ENCODE measurements at places on chromosomes 2 and 18.

GRCh38 chr2:171655586-171655985 lies 31.7 kb upstream of the DYNC1I2 start:
- no peak for DNase-seq

DNA sequence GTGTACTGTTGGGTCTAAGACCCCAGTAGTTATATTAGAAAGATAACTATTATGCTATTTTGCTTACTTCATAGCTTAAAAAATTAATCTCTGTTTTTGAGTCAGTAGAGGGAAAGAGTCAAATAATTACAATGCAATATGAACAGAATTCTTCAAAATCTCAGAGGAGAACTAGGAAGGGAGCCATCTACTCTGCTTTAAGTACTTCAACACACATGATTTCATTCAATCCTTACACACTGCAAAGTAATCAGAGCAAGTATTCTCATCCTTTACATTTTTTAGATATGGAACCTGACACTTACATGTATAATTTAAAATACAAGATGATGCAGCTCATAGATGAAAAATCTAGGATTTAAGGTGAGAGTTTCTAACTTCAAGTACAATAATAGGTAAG lies 27.7 kb downstream of the COL5A2 start:
- no peak for DNase-seq

- peak; percentile 8 for DNase-seq
These were observed 11.1 kb upstream of the KIDINS220 start for GRCh38 chr2:8848328-8849100.

DNA sequence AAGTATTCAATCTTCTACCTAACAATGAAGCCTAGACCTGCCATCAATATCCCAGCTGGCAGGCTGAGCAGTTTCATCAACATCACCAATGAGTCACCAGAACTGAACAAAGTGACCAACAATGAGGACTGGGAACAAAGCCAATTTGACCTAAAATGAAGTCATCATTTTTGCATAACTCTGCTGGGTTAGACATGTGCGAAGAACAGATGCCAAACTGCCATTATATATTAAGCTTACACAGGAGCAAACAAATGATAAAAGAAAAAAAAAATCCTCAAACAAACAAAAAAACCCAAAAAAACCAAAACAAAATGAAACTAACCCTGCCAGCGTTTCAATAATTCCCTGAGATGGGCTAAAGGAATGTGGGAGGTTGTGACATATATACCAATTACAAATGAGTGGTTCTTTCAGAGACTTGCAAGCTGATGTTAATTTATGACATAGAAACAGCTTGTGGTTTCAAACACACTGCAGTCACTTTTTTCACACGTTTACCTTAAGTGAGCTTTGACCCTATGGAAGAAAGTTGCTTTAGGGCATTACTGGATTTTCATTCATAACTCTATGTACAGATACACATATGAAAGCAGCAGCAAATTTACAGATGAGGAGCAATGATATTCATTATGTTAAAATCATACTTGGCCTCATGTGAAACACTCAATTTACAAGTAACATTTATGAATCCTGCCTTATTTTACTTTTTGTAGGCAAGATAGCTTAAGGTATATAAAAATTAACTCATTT lies 56.9 kb upstream of the CCDC141 start:
- DNase-seq: peak; percentile 1

DNA sequence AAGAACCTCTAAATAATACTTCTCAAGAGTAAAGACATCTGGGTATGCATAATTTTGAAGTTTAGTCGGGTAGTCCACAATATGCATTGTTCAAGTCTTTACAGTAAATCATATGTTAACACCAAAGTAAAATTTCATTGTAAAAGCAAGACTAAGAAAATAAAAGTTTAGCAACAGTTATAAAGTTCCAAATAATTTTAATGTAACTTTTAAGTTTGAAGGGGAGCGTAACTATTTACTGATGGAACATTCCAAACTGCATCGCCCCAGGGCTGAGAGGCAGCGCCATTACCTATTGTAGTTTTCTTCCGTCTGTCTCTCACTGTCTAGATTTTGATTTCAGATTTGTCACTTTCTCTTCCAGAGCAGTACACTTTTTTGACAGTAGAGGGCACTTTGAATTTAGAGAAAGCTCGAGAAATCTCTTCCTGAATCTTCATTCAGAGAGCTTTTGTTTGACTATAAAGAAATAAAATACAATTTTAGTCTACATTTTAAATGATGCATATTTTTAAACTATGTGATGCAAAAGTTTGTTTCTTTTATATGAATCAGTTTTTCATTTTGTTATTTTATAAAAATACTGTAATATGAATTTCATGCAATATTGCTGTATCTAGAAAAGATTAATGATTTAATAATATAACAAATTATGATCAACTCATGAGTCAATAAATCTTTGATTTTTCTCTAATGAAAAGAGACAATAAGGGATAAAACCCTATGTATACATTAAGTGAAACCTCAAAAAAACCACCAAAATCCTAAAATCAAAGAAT lies 389.8 kb downstream of the FIGN start:
- DNase-seq: peak; percentile 87

DNA sequence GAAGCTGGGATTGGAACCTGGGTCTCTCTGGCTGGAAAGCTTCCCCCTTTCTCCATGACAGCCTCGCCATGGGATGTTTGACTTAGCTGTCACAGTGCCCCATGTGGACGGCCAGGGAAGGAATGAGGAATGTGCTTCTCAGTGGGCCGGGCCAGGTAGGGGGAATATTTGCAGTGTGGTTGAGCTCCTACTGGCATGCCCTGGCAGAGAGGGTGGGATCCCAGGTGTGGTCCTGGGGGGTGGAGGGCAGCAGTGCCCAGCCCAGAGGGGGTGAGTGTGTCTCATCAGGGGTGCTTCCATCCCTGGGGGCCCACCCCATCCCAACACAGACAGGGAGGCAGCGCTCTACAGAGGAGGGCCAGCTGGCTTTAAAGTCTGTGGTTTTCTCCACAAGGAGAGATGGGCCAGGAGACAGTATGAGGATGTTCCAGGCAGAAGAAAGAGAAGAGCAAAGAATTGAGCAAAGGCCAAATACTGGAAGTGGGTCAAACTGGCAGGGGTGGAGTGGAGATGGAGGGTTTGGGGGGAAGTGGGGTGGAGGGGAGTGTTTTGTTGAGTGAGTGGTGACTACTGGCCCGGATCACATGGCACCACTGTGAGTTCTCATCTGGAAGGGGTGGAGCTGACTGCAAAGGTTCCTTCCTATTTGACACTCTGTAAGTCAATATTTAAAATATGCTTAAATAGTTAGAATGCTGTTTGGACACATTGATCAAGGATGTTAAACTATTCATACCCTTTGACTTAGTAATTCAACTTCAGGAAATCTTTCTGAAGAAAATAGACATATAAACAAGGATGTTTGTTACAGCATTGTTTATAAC lies 94.0 kb downstream of the MYCN start:
- DNase-seq: no peak

GRCh38 chr2:240210198-240210965 lies 69.9 kb upstream of the OTOS start:
- no peak for DNase-seq

GRCh38 chr2:202005272-202005887 lies 28.3 kb upstream of the FZD7 start:
- no peak for DNase-seq

- DNase-seq: no peak
These were observed 19.0 kb downstream of the SNED1 start for GRCh38 chr2:241017228-241017940.

- DNase-seq: no peak
These were observed 60.8 kb downstream of the THNSL2 start for GRCh38 chr2:88230911-88231310.

DNA sequence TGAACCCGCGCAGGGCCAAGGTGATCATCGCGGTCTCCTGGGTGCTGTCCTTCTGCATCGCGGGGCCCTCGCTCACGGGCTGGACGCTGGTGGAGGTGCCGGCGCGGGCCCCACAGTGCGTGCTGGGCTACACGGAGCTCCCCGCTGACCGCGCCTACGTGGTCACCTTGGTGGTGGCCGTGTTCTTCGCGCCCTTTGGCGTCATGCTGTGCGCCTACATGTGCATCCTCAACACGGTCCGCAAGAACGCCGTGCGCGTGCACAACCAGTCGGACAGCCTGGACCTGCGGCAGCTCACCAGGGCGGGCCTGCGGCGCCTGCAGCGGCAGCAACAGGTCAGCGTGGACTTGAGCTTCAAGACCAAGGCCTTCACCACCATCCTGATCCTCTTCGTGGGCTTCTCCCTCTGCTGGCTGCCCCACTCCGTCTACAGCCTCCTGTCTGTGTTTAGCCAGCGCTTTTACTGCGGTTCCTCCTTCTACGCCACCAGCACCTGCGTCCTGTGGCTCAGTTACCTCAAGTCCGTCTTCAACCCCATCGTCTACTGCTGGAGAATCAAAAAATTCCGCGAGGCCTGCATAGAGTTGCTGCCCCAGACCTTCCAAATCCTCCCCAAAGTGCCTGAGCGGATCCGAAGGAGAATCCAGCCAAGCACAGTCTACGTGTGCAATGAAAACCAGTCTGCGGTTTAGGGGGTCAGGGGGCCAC lies 897 bp downstream of the GPR45 start:
- DNase-seq: no peak

- DNase-seq: no peak
These were observed 97.4 kb downstream of the TNS1 start for GRCh38 chr2:217905395-217905794.

- DNase-seq: no peak
These were observed 37.1 kb upstream of the C2orf66 start for GRCh38 chr2:196846295-196846694.

DNA sequence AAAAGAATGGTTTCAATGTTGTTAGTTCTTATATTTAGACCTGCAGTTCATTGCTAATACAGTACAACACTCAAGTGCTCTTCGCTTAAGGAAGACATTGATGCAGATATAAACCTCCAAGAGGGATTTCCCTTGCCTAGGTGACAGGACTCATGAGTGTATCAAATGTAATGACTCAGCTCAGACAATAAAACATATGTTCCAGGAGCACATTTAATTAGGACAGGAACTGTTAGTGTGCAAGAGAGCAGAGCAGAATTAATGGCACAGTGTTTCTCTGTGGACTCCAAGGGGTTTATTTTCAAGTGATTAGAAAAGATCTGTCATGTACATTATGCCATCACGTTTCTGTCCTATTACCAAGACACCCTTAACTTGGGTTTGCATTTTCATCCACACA lies 375.0 kb downstream of the LRRTM4 start:
- DNase-seq: no peak

DNA sequence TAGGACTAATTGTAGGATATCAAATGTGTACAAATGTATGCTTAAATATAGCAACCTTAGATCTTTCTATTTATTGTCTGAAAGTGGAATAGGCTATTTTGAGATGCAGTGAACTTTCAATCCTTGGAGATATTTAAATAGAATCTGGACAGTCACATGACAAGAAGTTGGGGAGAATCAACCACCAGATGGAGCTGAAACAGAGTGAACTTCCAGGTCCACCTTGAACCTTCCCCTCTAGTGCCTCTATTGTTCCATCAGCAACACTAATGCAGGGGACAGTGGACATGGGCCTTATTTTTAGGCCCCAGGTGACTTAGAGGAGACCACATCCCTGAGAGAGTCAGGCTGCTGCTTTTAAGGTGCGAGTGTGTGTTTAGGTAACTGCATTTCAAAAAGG lies 37.0 kb upstream of the CRIM1 start:
- peak; percentile 26 for DNase-seq

- DNase-seq: no peak
These were observed 187.0 kb downstream of the CYRIA start for GRCh38 chr2:16478434-16479210.

- peak; percentile 6 for DNase-seq
These were observed 6.3 kb downstream of the ANKRD53 start for GRCh38 chr2:70984576-70985282.

DNA sequence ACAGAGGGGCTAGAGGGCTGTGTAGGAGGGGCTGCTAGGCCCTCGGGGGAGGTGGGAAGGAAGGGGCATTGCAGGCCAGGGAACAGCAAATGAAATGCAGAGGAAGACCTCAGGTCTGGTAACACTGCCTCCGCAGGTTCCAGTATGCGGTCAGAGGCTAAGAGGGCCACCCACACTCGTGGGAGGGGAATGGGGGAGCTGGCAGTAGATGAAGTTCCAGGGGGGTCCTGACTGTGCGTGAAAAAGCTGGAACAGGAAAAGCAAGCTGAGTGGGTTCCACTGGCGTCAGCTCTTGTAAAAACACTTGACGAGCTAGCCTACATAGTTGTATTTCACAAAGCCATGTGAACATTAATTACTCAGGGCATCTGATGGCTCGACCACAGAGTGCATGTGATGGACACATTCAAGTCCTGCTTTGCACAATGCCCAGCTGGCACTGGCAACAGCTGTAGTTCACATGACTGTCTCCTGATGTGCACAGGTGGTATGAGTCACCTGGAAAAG lies 29.0 kb upstream of the PTPN4 start:
- no peak for DNase-seq

DNA sequence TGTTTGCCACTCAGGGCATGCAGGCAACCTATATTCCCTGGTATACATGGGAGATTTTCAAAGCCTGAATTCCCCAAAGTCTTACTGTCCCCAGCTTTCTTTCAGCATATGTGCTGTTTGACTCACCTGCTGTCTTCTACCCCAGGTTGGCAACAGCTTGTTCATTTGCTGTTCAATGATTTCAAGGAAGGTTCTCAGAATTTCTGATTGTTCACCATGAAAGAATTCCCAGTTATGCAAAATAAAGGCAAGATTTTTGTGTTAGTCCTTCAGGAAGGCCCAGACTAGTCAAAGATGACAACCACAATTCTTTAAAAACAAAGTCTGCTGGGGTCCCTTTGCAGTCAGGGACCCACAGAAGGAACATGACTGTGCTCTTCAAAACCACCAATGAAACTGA lies 1057.8 kb upstream of the CDH2 start:
- no peak for DNase-seq

- no peak for DNase-seq
These were observed 95.1 kb upstream of the RFX8 start for GRCh38 chr2:101569886-101570520.

DNA sequence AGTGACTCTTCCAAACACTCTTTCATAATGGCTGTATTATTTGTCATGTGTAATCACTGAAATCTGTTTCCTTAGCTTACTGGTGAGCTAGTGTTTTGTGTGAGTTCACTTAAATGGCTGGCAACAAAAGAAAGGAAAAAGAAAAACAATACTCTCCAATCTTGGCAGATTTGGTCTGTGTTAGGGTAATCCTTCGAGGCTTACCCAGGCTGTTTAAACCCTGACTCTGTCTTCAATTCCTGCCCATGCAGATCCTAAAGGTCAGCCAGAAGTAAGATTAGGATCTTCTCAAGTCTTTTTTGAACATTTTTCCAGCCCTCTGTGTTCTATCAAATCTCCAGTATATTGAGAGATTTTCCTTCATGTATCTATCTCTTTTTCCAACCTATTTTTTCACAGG lies 85.3 kb downstream of the CCDC178 start:
- DNase-seq: no peak

GRCh38 chr2:206164261-206164862 lies 4.7 kb downstream of the EEF1B2 start:
- peak; percentile 43 for DNase-seq

DNA sequence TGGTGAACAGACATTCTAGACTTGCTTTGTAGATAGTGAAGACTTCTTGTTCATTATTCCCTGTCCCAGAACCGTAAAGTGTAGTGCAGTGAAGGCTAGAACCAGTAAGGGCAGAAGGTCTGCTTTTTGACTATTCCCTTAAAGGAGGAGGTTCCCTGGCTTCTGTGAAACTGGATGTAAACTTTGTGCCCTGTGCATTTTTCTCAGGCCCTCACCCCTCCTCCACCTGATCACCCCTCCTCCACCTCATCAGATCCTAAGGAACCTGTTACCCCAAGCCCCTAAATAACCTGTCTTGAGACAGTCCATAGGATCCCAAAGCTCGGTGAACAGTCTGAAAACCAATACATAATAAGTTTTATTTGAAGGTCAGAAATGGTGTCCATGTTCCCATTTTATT lies 33.7 kb downstream of the SFT2D3 start:
- no peak for DNase-seq
